ENCODE measurements at places on chromosomes 11 and 22. TPM values are rescaled to one million over a fixed set of nuclear protein-coding genes. Genes with fewer than 3 reads are reported as not detected.
A peak's percentile ranks its signal among the peaks of the same experiment; 100 is the strongest.

APOA4 gene
- not detected for total RNA-seq

DNA sequence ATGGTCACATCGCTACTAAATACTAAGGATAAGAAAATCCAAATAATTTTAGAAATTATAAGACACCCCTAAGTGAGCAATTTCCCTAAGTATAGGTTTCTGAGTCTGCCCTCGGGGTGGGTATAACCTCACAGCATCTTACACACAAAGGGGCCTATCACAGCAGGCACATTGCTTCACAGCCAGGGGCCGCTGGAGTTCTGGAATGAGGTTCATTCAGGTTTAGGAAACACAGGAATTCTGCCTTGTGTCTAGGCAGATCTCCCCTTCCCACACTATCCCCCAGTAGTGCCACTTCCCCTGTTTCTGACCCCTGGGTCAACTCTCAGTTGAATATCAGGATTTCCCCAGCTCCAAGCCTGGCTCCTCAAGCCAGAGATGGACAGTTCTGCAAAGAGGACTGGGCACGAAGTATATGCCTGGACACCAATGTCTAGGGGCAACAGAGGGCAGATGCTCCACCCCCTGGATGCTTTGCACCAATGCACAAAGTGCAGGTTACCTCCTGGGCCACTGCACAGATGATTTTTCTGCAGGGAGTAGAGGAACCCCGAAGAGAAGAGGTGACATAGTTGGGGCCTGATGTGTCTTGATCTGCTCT, 11.4 kb downstream of the TUBA8 start:
- no peak for DNase-seq

GRCh38 chr11:78054971-78055370, 8.7 kb upstream of the THRSP start:
- DNase-seq: no peak

SLC16A8 gene
- not detected for total RNA-seq

- DNase-seq: peak; percentile 50
These were observed 419.2 kb downstream of the BUD13 start for GRCh38 chr11:116353589-116353988.

CHORDC1 gene
- total RNA-seq: 27.8 TPM

- no peak for DNase-seq
These were observed 13.6 kb upstream of the FGF3 start for GRCh38 chr11:69832561-69833413.

DNA sequence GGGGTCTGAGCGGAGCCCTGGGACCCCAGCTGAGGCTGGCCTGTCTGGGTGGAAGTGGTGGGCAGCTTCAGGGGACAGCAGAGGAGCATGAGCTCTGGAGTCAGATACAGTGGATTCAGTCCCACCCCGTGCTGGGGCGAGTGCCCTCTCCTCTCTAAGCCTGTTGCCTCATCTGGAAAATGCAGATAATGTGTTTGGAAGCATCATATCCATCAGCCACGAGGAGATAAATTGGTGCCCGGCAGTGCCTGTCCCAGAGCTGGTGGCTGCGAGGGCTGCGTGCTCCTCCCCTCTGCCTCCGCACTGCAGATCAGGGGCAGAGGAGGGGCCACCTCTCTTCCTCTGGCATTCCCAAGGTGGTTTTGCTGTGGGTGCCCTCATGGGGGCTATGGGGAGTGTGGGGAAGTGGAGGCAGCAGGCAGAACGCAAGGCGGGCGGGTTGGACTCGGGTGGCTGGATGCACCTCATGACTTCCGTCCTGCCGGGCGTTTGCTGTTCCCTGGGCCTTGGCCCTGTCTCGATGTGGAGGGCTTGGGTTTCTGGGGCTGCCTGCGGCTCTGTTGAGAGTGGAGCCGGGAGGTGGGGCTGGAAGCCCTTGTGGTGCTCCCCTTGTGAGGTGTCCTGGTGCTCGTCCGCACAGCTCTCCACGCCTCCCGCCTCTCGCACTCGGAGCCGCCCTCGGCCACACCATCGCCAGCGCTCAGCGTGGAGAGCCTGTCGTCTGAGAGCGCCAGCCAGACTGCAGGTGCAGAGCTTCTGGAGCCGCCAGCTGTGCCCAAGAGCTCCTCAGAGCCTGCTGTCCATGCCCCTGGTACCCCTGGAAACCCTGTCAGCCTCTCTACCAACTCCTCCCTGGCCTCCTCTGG, 20.9 kb downstream of the MICALL1 start:
- peak; percentile 32 for DNase-seq

KRTAP5-4 gene
- not detected for total RNA-seq

OR52I2 gene
- not detected for total RNA-seq

GRCh38 chr22:47201186-47201995, 438.9 kb downstream of the TBC1D22A start:
- peak; percentile 93 for DNase-seq

CARD10 gene
- 28.7 TPM for total RNA-seq

DNA sequence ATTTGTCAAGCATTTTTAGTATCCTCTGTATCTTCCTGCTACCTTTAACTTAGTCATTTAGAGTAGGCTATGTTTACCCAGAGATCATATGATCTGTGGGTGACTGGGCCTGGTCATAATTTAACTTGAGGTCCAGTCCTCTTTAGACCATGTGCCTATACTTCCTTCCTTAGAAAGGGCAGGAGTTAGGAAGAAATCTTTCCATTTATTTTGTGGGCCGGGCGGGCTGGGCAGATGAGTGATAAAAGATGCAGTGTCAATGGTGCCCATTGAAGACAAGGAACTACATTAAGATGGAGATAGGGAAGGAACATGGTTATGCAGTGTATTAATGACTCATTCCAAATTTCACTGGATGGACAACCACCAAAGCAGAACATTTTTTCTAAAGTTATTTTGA, 30.9 kb upstream of the PDE3B start:
- DNase-seq: no peak

DNA sequence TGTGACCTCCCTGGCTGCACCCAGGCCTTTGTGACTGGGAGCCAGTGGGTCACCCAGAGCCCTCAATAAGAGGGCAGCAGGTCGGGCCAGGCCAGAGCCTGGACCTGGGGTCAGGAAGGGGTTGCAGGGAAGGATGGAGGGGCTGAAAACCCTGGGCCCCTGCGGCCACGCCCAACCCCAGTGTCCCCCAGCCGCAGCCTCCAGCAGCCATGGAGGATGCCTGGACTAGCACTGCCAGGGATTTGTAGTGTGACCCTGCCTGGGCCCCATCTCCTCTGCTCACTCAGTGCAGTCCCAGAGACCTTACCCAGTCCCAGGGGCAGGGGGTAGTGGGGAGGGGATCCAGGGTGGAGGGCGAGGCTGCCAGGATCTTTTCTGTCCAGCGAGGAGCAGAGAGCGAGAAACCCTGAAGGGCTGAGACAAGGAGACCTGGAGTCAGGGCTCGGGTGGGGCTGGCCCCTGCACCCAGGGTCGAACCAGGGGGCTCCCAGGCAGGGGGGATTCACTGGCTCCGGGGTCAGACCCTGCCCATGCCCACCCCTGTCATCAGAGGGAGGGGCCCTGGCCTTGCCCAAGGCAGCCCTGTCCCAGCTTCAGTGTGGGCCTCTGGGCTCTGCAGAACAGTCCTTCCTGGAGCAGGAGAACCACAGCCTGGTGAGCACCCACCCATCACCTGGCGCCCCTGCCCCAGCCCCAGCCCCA, 187.5 kb downstream of the IGLL1 start:
- DNase-seq: no peak

- DNase-seq: no peak
These were observed 27.8 kb downstream of the LGR4 start for GRCh38 chr11:27444801-27445215.

GRCh38 chr11:85694385-85694980, 8.5 kb upstream of the CCDC89 start:
- no peak for DNase-seq

DNA sequence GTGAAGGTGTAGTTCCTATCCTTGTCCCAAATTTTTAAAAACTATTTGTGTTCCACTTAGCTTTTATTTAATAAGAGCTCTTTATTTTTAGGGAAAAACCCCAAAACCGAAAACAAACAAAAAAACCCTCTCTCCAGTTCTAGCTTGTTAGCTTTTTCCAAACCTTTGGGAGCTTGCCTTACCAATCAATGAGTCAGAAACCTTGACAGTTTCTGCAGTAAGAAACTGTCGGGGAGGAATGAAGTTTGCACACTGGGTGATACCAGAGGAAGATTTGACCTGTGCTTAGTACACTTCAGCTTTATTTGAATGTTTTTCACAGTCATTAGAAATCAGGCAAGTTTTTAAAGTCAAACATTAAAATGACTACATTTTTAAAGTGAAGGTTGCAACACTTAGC, 105.0 kb downstream of the FAT3 start:
- no peak for DNase-seq

GRCh38 chr11:74735365-74735928, 4.2 kb upstream of the CHRDL2 start:
- DNase-seq: no peak

GRCh38 chr11:85809191-85809590, 1.8 kb downstream of the SYTL2 start:
- DNase-seq: no peak

- no peak for DNase-seq
These were observed 60.7 kb downstream of the STK33 start for GRCh38 chr11:8533332-8533731.

Measured in body of pancreas (tissue), 4 donors.